ENCODE measurements at places on chromosomes 2 and 18.

- no peak for DNase-seq
Measured at GRCh38 chr2:48439102-48439501, 90.9 kb upstream of the STON1 start.

- no peak for DNase-seq
Measured at GRCh38 chr2:29629495-29629894, 291.9 kb downstream of the ALK start.

- DNase-seq: peak; percentile 69
Measured at GRCh38 chr2:96554293-96555145, 18.0 kb downstream of the ARID5A start.

DNA sequence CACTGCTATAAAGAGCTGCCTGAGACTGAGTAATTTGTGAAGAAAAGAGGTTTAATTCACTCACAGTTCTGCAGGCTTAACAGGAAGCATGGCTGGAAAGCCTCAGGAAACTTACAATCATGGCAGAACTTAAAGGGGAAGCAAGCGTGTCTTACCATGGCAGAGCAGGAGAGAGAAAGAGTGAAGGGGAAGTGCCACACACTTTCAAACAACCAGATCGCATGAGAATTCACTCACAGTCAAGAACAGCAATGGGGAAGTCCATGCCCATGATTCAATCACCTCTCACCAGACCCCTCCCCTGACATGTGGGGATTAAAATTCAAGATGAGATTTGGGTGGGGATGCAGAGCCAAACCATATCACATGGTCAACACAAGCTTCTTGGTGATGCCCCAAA is 34.7 kb upstream of the CDK5R2 start:
- DNase-seq: no peak

GRCh38 chr2:239476029-239476756 is 75.4 kb upstream of the HDAC4 start:
- no peak for DNase-seq

- DNase-seq: no peak
Measured at GRCh38 chr2:58900246-58901027, 659.3 kb upstream of the FANCL start.

- DNase-seq: no peak
Measured at GRCh38 chr2:181680055-181680936, at the start of gene NEUROD1. NEUROD1 (minus strand) TSS chr2:181680517; CDS start chr2:181678860, 1,657 bp downstream.

DNA sequence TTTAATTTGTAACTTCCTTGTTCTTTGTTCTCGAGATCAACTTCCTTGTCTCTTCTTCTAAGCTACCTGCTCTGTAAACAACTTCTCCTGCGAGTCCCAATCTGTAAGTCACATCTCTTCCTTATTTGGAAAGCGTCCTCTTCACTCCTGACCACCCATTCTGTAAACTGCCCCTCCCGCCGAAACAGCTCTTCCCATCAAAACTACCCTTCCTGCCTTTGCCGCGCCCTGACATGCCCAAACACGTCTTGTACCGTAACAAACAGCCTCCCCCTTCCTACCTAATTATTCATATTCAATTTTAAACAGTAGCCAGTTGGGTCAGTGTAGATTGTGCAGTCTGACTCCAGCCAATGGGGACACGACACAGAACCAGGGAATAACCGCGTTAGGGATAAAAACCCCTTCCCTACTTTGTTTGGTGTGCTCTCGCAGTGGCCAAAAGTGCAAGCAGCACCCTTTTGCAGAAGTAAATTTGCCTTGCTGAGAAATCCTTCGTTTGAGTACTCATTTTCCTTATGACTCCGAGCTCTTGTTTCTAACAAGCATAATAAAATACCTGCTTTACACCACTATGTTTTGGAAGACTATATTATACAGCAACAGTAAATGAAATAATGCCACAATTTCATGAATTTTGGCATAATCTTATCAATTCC is 39.8 kb downstream of the PIAS2 start:
- DNase-seq: no peak

GRCh38 chr2:69309351-69310110 is 77.5 kb downstream of the GFPT1 start:
- DNase-seq: no peak

GRCh38 chr2:58448065-58448507 is 207.0 kb upstream of the FANCL start:
- DNase-seq: peak; percentile 98

GRCh38 chr2:171181064-171182049 is 20.7 kb upstream of the TLK1 start:
- no peak for DNase-seq

GRCh38 chr2:29475499-29475898 is 360.3 kb downstream of the CLIP4 start:
- peak; percentile 25 for DNase-seq

DNA sequence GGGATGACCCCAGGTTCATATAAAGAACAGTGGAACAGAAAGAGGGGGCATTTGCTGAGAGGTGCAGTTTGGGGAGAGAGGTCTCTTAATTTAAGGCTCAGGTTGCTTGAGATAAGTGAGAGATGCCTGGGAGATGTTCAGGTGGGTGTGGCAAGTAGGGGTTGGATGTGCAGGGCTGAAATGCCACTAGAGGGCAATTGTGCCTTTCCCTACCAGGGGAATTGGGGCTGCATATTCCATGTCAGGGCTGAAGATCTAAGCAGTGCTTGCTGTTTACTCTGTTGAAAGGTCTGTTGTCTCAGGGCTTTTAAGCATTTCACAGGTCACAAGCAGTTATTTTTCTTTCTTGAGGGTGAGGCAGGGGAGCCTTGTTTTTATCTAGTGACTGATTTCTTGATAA is 7.8 kb downstream of the CCDC85A start:
- peak; percentile 54 for DNase-seq

GRCh38 chr2:29329899-29330298 is 214.7 kb downstream of the CLIP4 start:
- DNase-seq: no peak

GRCh38 chr2:111167076-111167862 is 46.6 kb downstream of the BCL2L11 start:
- no peak for DNase-seq

DNA sequence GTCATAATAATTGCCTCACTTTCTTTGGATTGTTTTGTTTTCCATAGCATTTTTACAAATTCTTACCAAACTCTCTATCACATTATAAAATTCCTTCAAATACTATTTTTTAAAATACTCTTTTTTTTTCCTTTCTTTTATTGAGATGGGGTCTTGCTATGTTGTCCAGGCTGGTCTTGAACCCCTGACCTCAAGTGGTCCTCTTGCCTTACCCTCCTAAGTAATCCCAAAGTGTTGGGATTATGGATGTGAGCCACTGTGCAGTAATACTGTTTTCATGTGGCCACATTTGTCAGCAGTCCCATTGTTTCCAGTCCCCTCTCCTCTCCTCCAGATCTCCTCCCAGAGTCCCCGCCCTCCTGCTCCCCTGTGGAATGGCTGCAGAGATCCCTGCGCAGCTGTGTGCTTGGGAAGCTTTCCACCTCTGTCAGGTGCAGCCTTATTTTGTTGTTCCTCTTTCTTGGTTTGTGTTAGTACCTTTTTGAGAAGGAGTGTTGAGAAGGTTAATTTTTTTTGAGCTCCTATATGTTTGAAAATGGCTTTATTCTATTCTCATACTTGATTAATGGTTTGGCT is 227.3 kb downstream of the LOXHD1 start:
- no peak for DNase-seq

GRCh38 chr2:119011162-119011909 is 69.3 kb downstream of the MARCO start:
- peak; percentile 14 for DNase-seq

- no peak for DNase-seq
Measured at GRCh38 chr2:201441409-201441808, 9.8 kb downstream of the TRAK2 start.
